ENCODE measurements at places on chromosomes 2 and 18.

DNA sequence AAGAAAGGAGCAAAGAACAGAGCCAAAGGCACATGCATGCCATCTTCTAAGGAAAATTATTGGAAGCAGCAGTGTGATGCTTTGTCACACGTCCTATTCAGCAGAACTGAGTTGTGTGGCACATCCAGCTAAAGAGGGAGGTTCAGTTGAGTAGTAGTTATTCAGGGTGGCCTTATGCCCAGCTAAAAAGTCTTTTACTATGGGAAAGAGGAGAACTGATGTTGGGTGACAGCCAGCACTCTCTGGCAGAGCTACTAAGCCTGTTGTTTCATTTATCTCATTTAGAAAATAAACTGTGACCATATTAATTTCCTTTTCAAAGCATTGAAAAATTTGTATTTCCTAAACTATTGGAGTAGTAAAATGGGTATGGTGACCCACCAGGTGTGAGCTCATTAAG is 18.5 kb downstream of the ITGA6 start:
- no peak for DNase-seq

- DNase-seq = no peak
These were observed 346.6 kb upstream of the KCNH7 start for GRCh38 chr2:163185160-163185559.

DNA sequence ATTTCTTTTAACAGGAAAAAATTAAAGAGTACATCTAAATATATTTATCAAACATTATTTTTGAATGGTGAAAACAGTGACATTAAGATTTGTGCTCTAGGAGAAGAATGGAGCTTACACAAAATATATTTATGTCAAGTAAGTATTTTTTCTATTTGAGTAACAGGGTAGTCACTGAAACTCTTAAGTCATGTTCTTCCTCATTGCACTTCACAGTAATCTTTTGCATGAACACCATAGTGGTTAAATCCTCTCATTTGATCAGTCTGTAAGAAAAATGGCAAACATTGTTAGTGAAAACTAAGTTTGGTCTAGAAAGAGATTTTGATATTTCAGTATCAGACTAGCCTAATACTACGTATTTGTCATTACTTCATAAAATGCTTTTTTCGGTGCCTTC is 8.1 kb downstream of the GMCL1 start:
- DNase-seq = no peak

DNA sequence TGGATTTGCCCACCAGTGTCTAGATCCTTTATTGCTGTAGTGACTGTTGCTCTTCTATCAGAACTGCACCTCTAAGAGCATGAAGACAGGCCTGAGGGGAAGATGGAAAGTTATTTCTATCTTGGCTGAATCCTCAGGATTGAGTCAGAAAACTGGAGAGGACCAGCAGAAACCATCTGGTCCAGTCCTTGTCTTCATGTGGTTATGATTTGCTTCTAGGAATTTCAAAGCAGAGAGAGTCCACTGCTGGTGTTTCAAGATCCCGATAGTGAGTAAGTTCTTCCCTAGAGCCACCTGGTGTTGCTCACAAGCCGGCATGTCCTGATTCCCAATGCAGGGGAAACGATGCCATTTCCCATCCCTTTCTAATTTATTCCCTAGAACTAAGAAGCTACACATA is 84.2 kb downstream of the NCKAP5 start:
- DNase-seq = no peak

- no peak for DNase-seq
These were observed 88.8 kb downstream of the KYNU start for GRCh38 chr2:142966284-142966683.

GRCh38 chr18:49321797-49322461 is 138.5 kb downstream of the DYM start:
- no peak for DNase-seq

DNA sequence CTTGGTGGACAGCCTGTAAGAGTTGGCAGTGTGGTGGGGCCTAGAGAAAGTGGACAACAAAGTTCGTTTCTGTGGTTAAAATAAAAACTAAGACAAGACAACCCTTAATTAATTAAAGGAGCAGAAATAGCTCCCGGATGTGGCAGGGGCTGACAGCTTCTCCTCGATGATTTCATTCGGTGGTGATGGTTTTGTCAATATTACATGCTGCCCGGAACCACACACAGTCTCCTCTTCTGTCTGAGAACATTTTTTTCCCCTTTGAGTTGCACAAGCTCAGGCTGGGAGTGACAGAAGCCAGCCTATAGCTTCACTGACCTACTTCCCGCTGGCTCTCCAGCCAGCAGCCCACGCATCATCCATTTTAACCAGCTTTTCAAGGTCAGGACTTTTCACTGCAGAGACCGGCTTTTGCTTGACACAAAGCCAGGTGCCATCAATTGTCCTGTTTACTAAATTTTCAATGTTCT is 378.8 kb downstream of the SLC4A3 start:
- no peak for DNase-seq

- no peak for DNase-seq
These were observed 166.8 kb upstream of the SP5 start for GRCh38 chr2:170548304-170548703.

DNA sequence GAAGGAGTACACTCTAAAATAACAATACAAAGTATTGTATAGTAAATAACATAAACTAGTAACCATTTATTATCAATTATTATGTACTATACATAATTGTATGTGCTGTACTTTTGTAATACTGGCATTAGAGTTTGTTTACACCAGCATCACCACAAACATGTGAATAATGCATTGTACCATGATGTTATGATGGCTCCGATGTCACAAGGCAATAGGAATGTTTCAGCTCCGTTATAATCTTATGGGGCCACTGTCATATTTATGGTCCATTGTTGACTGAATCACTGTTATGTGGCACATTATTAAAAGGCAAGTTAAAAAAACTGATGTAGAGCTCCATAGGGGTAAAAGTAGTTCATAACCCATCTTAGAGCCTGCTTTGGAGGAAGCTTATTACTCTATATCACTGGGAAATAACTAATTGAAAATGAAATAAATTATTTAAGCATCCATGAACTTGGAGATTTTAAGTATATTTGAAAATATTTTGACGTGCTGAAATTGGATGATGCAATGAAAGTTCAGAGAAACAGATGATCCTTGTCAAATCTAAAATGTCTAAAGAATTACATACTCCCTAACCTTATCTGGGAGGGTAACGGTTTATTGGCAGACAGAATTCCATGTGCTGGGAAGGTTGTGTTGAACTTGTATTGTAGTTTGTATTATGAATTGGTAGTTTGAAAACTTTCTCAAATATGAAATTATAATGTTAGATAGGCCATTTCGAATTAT is 2.4 kb downstream of the SKA1 start:
- DNase-seq = no peak

DNA sequence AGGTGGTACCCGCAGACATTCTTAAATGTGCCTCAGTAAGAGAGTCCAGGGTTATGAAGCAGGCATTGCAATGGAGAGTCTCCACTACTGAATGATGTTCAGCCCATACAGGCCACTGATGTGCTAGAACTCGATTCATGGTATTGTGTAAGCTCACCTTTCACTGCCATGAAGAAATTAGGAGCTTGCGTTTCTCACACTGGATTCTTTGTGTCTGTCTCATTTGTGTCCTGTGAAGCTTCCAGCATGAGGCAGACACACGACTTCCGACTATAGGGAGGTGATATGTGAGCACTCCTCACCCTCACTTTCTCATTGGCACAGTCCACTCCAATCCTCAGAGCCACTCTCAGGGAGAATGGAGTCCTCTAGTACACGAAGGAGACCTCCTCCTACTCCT is 677.4 kb upstream of the RAB6C start:
- no peak for DNase-seq

- DNase-seq = no peak
These were observed 44.9 kb downstream of the PARD6G start for GRCh38 chr18:80202264-80202998.

DNA sequence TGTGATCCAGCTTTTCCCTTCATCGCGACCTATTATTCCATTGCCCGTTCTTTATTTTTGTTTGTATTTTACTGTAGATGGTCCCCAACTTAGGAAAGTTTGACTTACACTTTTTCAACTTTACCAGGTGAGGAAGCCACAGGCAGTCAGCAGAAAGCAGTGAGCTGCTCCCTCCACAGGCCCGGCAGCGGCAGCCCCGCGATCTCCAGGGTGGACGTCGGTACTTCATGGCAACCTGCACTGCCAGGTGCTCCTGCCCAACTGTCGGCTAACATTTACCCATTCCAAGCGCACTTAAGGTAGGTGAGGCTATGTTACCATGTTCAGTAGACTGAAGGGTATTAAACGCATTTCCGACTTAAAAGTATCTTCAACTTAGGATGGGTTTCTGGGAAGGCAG is 12.8 kb downstream of the ZNF516 start:
- no peak for DNase-seq

GRCh38 chr2:226943862-226944620 is 108.2 kb downstream of the RHBDD1 start:
- no peak for DNase-seq

GRCh38 chr18:26721854-26722564 is 143.5 kb downstream of the AQP4 start:
- no peak for DNase-seq
